ENCODE measurements at places on chromosomes 1 and 21.

- DNase-seq: no peak
Observed at GRCh38 chr1:209609791-209610630, 26.5 kb downstream of the CAMK1G start.

DNA sequence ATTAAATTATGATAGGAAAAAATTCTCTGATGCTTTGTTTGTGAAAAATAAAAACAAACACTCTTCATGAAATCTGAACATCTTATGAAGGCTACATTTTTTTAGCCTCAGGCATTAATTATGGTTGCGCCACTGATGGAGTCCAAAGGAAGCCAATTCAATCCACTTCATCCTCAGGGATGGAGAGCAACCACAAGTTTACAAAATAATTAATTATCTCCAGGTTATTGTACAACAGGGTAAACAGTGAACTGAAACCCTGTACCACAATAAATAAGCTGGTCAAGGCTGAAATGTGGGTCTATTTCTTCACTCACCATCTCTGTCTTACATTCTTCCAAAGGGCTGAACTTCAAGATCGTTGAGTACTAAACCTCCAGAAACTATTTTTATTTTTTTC, 49.2 kb downstream of the MRPL39 start:
- no peak for DNase-seq

DNA sequence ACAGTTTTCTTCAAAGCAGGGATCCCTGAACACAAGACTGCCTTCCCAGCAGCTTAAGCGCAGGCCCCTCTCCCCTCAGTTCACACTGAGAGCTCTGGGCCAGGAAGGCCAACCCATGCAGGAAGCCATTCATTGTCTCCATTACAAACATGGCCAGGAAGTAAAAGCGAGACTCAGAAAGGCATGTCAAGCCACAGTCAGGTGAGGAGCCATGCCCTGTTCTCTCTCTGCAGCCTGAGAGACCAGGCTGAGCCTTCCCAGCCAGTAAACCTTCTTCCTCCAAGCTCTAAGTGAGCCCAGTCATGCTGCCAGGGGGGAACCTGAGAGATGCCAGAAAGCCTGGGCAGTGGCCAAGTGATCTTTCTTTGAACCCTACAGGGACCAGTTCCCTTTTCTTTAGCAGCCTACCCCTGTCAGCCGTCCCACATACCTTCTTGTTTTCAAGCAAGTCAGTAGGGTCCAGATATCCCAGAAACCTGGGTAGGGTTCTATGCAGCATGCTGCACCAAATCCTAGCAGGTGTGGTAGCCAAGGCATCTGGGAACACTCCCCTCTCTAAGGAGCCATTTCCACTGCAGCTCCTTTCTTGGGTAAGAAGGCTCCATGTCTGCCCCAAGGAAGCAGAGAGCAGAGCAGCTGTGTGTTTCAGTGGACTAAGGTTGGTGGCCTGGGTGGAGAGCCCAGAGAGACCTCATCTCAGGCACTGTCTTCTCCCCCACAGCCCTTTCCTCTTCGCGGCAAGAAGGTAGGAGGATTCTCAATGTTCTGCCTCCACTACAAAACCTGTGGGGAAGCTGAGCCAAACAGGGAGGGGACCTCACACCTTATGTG, 977 bp downstream of the TRAF3IP3 start:
- DNase-seq: peak; percentile 37

GRCh38 chr1:229456016-229456415, 22.1 kb upstream of the ACTA1 start:
- DNase-seq: no peak

Measured in activated CD4-positive, alpha-beta T cell treated with anti-CD3 and anti-CD28 coated beads, Interleukin-2, amount 50 U/mL, for 1 hour (primary cell).